Osteocyte (in vitro differentiated cells): ENCODE measurements at places on chromosomes 1 and 21. TPM values are rescaled to one million over a fixed set of nuclear protein-coding genes. Genes with fewer than 3 reads are reported as not detected.

GRCh38 chr21:42556960-42557359 is 43.3 kb downstream of the SLC37A1 start:
- no peak for DNase-seq

DNA sequence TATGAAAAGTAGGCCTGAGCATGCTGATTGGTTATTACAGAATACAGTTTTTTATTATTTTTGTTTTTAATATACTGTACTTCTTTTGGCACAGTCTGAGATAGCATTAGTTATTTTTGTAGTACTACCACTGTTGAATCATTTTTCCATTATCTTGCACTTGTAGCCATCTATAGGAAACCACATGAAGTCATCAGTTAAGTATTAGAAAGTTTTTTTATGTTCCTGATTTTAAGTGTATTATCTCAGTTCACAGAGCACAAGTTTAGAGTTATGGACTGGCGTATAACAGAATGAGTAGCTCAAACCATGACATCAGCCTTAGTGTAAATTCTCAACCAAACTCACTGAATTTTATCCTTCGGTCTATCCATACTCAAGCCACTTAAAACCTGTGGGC is 22.8 kb downstream of the DHX9 start:
- DNase-seq, result no peak

Gene CA6
- total RNA-seq, result not detected in 2 replicates

Gene TNNT2
- 1.4 and 3.0 TPM in 2 replicates for total RNA-seq

Gene KPNA6
- total RNA-seq, result 75.3 and 78.2 TPM in 2 replicates
